CD4-positive, CD25-positive, alpha-beta regulatory T cell (primary cell): ENCODE measurements at places on chromosomes 11 and 22. TPM values are rescaled to one million over a fixed set of nuclear protein-coding genes. Genes with fewer than 3 reads are reported as not detected.
A peak's percentile ranks its signal among the peaks of the same experiment; 100 is the strongest.

- no peaks in the 10 kb centered on the region for H3K36me3 ChIP-seq
- DNase-seq = no peak
- no peaks in the 10 kb centered on the region for H3K27me3 ChIP-seq
These were observed 450.4 kb downstream of the MIAT start for GRCh38 chr22:27107824-27108223.

Gene MLC1
- polyA plus RNA-seq = 0.28 TPM

- peak overlapping the region; percentile 32 for H3K4me3 ChIP-seq
- peak overlapping the region; percentile 95 for H3K27ac ChIP-seq
- peaks cover 53% of the 10 kb centered on the region for H3K4me1 ChIP-seq
- no peak for DNase-seq
These were observed 29.0 kb downstream of the TXN2 start for GRCh38 chr22:36452250-36452977.

Gene CHCHD10
- 31.7 TPM for polyA plus RNA-seq

GRCh38 chr22:21068681-21069276 lies 23.0 kb downstream of the LRRC74B start:
- no peak overlapping the region for H3K27ac ChIP-seq
- no peaks in the 10 kb centered on the region for H3K27me3 ChIP-seq
- H3K4me3 ChIP-seq = no peak overlapping the region
- no peaks in the 10 kb centered on the region for H3K4me1 ChIP-seq
- DNase-seq = no peak

DNA sequence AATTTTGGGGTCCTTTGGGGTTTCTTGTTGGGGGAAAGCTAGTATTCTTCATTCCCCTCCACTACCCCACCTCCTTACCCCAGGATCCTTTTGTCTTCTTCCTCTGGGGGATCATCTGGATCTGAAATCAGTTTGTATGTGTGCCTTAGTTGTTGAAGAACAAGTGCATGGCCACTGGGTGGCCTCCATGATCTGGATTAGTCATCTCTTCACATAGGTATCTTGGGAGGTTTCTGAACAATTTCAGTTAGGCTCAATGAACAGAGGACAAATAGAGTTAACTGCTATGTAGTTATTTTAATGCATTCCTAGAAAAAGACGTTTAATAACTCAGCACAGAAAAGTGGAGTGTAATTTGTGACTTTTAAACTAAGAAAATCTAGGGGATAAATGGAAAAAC lies 7.1 kb upstream of the VWA5A start:
- no peaks in the 10 kb centered on the region for H3K4me1 ChIP-seq
- no peaks in the 10 kb centered on the region for H3K36me3 ChIP-seq
- DNase-seq = no peak
- no peak overlapping the region for H3K27ac ChIP-seq

DNA sequence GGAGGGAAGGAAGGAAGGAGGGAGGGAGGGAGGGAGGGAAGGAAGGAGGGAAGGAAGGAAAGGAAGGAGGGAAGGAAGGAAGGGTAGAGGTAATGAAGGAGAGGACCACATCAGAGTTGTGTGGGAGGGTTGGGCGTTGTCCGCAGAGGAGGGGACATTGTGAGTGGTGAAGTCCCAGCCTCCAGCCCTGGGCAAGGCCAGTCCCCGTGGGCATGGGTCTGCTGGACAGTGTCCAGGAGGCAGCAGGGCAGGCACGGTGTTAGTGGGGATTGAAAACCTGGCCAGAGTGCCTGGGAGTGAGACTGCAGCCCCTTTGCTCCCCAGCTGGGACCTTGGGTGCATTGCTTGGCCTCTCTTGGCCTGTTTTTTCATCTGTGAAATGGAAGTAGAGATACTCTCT lies 1462.3 kb downstream of the BRD1 start:
- H3K36me3 ChIP-seq = no peaks in the 10 kb centered on the region
- DNase-seq = no peak
- no peak overlapping the region for H3K27ac ChIP-seq
- no peaks in the 10 kb centered on the region for H3K27me3 ChIP-seq
- H3K4me3 ChIP-seq = no peak overlapping the region

DNA sequence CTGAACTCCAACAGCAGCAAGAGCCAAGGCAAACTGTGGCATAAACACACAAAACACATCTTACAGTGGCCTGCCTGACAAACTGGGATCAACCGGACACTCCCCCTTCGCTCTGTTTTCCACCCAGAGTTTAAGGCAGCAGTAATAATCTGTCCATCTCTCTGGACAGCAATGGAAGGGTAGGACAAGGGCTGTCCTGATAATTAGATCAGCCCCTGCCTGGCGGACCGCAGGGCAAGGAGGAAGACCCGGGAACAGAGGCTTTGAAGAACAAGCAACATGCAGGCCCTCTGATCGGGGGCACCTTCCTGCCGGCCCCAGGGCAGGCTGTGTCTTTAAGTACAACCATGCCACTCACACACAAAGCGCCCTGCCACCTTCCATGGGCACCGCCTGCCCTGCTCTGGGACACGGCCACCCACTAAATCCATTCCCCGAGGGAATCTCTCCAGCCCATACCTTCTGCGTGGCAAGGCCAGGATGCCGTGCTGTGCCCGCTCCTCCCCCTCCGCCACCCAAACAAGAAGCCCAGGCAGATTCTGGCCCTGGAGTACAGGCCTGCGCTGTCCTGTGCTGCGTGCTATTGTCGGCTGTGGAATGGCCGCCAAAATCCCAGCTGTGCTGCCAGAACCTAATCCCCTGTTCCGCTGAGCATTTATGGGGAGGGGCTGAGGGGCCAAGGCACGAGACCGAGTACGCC lies 38.8 kb downstream of the NUMA1 start:
- H3K27ac ChIP-seq = peak overlapping the region; percentile 94
- H3K36me3 ChIP-seq = no peaks in the 10 kb centered on the region
- peaks cover 64% of the 10 kb centered on the region for H3K4me1 ChIP-seq
- H3K27me3 ChIP-seq = no peaks in the 10 kb centered on the region

GRCh38 chr22:18022876-18023275 lies 1.5 kb downstream of the MICAL3 start:
- H3K36me3 ChIP-seq = no peaks in the 10 kb centered on the region
- no peak for DNase-seq
- H3K4me1 ChIP-seq = peaks cover 14% of the 10 kb centered on the region
- peaks cover 21% of the 10 kb centered on the region for H3K27me3 ChIP-seq
